DMS 273 treated with DMSO at 0.1 percent for 48 hours (cell line): ENCODE measurements at places on chromosomes 12 and 14.
A peak's percentile ranks its signal among the peaks of the same experiment; 100 is the strongest.

GRCh38 chr12:49043241-49043640, 17.4 kb downstream of the KMT2D start:
- no peak for DNase-seq

DNA sequence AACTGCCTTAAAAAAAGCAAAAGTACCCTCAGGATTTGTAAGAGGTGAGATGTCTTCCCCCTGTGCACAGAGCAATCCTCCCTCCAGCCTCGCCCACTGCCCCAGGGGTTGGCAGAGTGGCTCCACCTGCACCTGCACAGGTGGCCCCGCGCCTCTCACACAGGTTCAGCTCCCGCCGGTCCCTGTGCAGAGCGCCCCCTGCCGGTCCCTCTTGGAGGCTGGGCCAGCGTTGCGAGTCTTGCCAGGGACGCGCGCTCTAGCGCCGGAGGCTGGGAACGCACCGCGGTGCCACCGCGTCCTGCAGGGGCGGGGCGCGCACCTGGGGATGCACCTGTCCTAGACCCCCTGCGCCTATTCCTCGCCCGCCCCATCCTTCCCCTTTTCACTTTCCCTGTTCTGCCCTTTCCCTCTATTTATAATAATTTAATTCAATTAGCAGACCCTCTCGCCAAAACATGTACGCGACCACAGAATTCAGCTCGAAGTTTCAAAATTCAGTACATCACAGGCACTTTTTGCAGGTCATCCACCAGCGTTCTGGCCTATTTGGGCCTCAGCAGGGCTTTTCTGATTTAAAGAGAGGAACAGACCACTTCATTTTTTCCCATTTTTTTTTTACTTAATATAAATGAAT, 618.6 kb downstream of the AACS start:
- no peak for DNase-seq

- no peak for DNase-seq
Measured at GRCh38 chr12:132686825-132687210, 324 bp downstream of the POLE start.

GRCh38 chr12:105262461-105263184, 26.6 kb upstream of the APPL2 start:
- DNase-seq, result no peak

GRCh38 chr12:14289601-14290000, 75.9 kb upstream of the ATF7IP start:
- DNase-seq, result no peak

GRCh38 chr14:90387206-90387760, 9.5 kb upstream of the CALM1 start:
- DNase-seq, result no peak

- no peak for DNase-seq
Measured at GRCh38 chr12:1691123-1692007, 495 bp downstream of the ADIPOR2 start.

DNA sequence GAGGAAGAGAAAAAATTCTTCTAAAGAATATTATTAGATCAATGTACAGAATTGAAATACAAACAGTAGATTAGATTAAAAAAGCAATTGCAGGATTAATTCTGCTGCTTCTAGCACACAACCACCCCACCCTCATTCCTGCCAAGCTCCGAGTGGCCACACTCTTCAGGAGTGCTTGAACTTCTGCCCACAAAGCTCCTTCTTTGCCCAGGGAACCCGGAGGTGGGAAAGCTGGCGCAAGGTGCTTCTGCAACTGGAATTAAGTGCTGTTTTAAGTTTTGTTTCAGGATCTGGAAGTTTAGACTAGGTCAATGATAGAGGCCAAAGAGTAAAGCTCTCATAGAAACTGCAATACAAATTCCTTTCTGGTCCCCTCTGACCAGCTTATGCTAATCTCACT, 94.1 kb upstream of the BMP4 start:
- DNase-seq, result no peak

DNA sequence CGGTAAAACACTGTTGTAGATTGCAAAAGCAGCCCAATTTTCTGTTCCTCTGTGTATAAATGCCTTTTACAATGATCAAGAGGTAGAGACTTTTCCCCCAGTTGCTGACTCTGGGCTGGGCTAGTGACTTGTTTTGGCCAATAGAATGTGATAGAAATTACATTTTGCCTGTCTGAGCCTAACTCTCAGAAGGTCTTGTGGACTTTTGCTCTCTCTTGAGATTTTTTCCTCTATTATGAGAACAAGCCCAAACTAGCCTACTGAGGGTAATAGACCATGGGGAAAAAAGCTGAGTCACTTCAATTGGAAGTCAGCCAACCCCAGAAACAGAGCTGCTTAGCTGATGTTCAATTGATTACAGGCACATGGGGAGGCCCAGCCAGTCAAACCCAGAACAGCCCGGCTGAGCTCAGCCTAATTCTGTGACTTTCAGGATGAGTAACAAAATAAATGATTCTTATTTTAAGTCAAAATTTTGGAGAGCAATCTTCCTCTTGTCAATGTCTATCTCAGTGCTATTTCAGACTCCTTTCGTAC, 61.4 kb downstream of the MYF5 start:
- DNase-seq, result peak; percentile 63

- no peak for DNase-seq
Measured at GRCh38 chr12:47735649-47736048, 10.4 kb upstream of the ENDOU start.

GRCh38 chr14:103856105-103856504, 8.7 kb upstream of the PPP1R13B start:
- DNase-seq, result no peak

DNA sequence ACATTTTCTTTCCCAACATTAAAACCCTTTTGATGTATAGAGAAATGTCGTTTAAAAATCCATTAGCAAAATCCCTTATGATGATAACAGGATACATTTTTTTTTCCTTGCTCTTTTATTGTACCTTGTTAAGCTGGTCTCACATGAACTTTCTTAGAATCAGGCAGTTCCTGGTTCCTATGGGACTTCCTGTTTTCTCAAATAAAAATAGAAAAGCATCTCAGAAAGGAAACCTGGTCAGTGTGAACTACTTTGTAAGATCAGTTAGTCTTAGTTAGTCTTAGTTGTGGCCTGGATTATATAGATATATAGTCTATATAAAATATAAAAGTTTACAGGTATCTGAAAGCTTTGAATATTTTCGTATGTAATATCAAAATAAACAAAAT, 40.3 kb downstream of the LEMD3 start:
- DNase-seq, result no peak

DNA sequence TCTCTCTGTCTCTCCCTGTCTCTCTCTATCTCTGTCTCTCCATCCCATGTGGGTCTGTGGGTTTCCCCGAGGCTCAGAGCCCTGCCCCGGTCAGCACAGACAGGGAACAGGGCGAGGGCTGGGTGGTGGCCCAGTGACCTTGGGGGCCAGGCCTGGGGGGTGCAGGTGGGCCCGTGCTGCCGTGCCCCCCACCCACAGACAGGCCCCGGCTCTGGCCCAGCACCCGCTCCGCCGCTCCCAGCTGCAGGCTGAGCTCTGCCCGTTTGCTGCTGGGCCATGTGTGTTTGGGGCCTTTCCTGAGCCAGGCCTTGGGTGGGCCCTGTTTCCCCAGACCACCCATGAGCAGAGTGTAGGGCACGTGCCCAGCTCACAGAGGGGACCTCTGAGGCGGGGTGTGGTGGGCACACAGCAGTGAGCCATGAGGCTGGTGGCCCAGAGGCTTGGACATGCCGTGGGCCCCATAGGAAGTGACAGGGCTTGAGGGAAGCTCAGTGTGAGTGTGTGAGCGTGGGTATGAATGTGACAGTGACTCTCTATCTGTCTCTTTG, 51.0 kb downstream of the TMEM121 start:
- DNase-seq, result no peak

DNA sequence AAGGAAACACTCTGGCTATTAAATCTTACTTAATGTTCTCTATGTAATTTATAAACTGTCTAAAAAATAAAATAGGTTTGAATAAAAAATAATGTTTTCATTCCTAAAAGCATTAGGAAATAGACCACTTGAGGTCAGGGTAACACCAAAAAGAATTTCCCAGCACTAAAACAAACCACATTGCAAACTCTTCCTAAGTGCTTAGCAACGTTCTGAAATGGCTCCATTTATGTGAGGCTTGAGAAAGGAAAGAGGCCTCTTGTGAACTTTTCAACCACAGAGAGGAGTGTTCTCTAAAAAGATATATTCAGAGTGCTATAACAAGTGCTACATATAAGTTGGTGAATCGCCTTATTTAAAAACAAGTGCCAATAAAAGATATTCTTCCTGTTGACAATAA, 42.7 kb downstream of the ALX1 start:
- DNase-seq, result no peak

DNA sequence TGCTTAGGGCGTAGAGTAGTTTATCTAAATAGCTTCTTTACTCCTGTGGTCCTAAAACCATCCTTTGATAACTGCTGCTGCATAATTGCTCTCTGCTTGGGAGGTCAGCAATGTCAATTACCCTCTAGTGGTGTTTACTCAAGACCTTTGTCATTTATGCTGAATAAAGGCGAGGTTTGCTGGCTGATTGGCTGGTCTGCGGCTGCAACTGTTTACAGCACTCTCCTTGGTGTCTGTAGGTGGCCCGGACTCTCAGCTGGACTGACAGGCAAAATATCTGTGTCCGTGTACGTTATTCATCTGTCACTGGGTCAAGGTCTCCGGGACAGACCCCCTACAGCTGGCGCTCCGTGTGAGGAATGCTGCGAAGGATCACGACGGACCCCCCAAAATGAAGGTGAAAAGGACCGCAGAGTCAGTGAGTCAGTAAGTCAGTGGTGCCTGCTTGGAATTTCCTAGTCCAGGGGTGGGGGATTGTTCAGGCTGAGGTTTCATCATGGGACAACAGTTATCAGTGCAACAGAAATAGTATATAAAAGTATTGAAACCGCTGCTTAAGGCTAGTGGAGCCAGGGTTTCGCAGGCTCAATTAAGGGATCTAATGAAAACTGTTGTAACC, 253.3 kb upstream of the DIO2 start:
- no peak for DNase-seq

DNA sequence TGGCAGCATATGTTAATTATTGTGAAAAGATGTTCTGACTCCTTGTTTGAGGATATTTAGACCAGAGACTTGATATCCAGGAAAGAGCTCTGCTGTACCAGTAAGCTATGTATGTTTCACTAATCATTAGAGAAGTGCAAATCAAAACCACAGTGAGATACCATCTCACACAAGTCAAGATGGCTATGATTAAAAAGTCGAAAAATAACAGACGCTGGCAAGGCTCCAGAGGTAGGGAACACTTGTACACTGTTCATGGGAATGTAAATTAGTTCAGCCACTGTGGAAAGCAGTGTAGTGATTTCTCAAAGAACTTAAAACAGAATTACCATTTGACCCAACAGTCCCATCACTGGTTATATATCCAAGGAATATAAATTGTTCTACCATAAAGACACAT, 171.6 kb downstream of the DPY19L2 start:
- DNase-seq, result no peak

- no peak for DNase-seq
Measured at GRCh38 chr14:21874946-21875345, 201.3 kb upstream of the OR4E1 start.

- no peak for DNase-seq
Measured at GRCh38 chr14:100891051-100891450, 12.5 kb downstream of the RTL1 start.
